ENCODE measurements at places on chromosomes 2 and 18.

GRCh38 chr18:35949090-35949489 lies 23.4 kb upstream of the RMP24 start:
- no peak for DNase-seq

DNA sequence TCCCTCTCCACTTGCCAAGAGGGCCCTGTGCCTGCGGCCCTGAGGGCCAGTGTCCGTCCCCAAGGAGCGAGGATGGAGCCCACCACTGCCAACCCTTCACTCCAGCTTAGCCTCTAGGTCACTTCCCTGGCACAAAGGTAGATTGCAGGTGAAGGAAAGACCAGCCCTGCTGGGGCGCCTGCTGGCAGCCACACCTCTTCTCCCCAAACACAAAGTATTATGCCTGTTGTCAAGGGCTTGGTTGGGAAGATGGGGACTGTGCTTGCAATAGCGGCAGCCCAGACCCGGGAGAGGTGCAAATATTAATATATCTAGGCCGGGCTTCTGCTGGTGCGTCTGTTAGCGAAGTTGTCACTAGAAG lies 7.7 kb downstream of the KCNF1 start:
- DNase-seq: no peak

DNA sequence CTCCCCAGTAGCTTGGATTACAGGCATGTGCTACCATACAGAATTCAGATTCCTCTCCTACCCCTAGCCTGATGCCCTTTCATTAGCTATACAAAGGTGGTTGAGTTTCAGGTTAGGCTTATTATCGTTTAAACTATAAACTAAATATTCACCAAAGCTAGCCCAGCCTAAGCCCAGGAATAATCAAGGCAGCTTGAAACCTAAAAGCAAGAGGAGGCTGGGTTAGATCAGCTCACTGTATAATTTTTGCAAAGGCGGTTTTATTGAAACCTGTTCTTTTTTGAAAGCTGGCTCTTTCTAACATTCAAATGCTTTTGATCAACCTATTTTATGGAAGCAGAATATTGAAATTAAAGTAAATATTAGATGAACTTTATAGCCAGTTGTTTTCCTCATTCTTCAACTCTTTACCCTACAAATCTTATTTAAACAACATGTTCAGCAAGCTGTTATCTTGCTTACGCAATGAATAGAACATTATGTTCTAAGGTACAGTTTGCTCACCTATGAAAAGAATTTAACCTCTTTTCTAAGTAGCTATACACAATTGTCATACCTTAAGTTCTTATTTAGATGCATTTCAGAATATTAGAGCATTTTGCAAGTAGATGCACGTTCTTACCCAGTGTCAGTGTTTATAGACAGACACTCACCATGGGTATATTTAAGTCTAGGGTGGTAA lies 241.6 kb downstream of the NEDD4L start:
- no peak for DNase-seq

GRCh38 chr2:1787755-1788477 lies 43.6 kb upstream of the PXDN start:
- DNase-seq: no peak

GRCh38 chr18:48832938-48833700 lies 117.6 kb downstream of the SMAD7 start:
- DNase-seq: no peak

GRCh38 chr18:41025666-41026065 lies 929.4 kb upstream of the PIK3C3 start:
- no peak for DNase-seq

GRCh38 chr2:128456281-128456680 lies 137.6 kb upstream of the HS6ST1 start:
- DNase-seq: no peak

DNA sequence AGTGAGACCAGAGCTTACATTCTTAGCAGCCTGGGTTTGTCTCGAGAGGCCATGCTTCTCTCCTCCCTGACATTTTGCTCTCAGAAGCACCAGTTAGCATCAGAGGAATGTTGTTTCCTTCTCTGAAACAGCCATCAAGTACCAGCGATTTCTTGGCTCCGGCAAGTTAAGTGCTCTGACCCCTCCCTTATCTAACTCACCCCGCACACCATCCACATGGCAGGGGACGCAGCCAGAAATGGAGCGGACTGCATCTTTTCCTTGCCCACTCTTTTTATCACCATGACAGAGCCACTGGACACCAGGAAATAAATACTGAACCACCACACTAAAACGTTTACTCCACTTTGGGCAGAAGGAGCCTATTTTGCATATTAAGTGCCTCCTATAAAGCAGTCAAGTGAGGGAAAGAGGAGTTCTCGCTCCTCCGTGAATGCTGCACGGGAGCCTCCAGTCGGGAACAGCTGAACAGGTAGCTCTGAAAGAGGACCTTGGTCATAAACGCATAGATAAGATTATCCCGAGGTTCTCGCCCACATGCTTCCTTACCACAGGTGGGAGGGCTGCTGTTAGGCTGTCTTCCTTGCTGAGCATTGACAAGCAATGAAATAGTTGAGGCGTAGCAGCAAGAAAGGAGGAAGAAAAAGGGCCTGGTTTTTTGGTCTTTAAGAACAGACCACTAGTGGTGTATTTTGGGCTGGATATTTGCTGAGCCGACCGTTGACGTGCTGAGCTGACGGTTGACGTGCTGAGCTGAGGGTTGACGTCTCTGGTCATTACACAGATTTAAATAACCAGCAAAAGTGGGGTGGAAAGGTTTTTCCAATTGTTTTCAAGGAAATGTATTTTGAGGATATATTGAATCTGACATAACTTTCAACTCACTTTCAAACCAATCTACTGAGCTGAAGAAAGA lies 71.4 kb upstream of the ITGB6 start:
- no peak for DNase-seq

- no peak for DNase-seq
Measured at GRCh38 chr2:9206991-9207640, 504 bp downstream of the ASAP2 start.

DNA sequence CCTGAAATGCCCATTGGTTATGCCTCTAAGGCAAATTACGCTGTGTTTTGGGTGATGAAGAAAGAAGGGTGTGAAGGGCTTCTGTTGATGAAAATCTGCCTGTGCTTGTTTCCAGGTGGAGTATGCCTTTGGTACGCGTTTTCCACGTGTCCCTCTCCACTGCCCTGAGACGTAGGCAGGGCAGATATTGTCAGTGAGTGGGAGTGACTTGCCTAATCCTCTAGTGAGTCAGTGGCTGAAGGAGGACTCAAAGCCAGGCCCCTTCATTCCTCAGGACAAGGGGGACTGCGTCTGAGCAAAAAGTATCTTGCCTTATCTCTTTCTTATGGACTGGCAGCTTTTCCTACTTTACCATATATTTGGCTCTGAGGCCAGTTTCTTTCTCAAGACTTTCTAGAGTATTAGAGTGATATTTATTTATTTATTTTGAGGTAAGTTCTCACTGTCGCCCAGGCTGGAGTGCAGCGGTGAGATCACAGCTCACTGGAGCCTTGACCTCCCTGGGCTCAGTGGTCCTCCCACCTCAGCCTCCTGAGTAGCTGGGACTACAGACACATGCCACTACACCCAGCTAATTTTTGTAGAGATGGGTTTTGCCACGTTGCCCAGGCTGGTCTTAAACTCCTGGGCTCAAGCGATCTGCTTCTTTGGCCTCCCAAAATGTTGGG lies 10.2 kb downstream of the RALB start:
- DNase-seq: no peak

DNA sequence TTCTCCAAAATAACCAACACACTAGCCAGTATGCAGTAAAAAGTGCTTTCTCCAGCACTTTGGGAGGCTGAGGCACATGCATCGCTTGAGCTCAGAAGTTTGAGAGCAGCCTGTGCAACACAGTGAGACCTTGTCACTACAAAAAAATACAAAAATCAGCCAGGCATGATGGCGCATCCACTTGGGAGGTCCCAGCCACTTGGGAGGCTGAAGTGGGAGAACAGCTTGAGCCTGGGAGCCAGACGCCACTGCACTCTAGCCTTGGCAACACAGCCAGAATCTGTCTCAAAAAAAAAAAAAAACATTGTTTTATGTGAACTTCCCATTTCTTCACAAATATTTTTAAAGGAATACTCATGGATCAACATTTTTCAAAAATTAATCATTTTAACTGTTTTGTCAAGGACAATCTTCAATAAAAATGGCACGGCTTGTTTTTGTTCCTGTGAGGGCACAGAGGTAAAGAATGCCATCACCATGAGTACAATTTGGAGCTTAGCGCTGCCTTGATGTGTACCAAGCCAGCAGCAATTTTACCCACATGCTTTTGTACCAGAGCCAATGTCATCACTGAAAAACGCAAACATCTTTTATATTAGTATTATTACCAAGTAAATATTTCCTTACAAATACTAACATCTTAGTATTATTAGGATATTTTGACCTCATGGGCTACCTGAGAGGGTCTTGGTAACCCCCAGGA lies 26.7 kb downstream of the RAB1A start:
- no peak for DNase-seq

- no peak for DNase-seq
Measured at GRCh38 chr2:54906716-54907115, 143.5 kb downstream of the RTN4 start.

Measured in forelimb muscle (tissue), 1 donor.